ENCODE measurements at places on chromosomes 4 and X. TPM values are rescaled to one million over a fixed set of nuclear protein-coding genes. Genes with fewer than 3 reads are reported as not detected.
A peak's percentile ranks its signal among the peaks of the same experiment; 100 is the strongest.

DNA sequence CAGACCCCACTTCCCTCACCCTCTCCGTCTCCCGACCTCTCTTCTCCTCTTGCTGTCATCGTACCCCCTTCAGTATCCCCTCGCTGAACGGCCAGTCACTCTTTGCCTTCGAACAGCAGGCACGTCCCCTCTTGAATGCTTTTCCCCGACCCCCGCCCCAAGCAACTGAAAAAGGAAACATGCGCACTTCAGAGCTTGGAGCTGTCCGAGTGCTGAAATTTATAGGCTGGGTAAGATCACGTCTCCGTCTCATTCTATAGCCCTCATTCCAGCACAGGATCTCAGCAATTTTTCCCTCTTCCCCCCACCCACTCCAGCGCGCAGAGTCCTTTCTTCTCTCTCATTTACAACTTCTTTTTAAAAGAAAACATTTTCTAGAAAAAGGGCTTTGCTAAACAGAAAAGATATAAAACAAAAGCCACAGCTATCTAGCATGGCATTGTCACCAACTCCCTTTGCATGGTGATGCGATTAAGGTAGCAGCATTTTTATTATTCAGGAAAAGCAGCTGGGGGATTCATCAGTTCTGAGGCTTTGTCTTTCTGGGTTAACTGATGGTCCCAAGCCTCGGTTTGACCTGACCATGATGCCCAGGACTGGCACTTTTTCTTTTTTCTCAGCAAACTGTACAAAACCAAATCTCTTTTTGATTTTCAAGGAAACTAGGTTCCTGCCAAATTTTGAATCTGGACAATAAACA, at the start of gene GLRA2:
Gene GLRA2 (plus strand): TSS at position 247 of the 700 bp plus-strand sequence. CDS start 522 bp downstream, outside the sequence.
- no peak for DNase-seq

DNA sequence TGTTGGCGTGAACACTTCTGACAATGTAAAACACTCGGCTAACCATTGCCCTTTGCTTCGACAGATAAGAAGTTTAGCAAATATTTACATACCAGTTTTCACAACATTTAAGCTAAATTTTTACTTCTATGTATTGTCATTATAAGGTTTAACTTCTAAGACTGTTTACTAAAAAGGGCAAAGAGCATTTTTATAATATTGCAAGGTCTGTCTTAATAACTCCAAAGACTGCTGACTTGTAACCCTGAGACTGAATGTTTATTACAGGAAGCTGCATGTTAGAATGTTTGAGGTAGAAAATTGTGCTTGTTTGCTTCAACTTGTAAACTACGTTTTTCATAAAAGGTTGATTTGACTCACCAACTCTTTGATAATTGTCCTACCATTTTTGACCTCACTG, 213.2 kb upstream of the RPS6KA3 start:
- no peak for DNase-seq

GRCh38 chr4:139754938-139755337, 89.3 kb downstream of the MGST2 start:
- no peak for DNase-seq

DNA sequence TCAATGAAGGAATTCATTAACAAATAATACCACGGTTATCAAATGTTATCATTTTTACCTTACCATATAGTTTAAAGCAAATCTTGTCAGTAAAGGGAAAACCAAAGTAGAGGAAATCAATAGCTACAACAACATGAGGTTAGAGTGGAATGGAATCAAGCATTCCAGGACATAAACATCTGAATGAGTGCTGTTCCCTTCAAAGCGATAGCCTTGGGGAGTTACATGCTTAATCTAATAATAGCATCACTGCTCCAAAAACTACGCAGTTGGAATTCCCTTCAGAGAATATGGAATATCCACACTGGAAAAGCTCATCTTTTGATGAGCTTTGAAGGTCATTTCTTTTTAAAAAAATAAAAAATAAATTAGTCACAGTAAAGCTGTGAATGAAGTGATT, 31.2 kb downstream of the PDE5A start:
- no peak for DNase-seq

DNA sequence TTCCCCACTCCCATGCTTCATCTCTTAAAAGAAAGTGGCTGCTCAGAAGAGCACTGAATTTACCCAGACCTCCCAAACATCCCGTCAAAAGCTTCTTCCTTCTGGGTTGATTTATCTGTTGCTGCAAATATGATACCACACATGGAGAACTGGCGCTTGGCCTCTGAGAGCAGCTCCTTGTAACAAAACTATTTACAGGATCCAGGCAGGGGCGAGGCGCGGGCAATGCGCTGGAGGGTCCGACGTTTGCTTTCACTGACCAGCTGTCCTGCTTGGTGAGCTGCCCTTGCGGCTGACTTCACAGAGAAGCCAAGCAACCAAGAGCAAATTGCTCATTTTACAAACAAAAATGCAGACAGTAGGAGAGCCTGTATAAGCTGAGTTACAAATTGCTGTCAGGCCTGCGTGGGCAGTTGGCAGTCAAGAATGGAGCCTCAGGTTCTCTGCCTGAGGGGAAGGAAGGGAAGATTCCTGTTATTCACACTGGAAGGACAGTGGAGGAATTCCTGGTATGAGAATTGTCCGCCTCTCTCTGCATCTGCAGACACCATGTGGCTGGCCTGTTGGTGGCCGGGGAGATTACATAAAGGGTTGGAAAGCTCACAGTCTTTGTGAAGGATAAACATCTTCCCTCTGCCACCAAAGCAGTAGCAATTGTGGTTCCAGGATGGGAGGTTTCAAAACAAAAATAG, 192.2 kb upstream of the LEF1 start:
- peak; percentile 49 for DNase-seq

GRCh38 chr4:73446336-73446938, 10.4 kb downstream of the AFP start:
- peak; percentile 40 for DNase-seq

DNA sequence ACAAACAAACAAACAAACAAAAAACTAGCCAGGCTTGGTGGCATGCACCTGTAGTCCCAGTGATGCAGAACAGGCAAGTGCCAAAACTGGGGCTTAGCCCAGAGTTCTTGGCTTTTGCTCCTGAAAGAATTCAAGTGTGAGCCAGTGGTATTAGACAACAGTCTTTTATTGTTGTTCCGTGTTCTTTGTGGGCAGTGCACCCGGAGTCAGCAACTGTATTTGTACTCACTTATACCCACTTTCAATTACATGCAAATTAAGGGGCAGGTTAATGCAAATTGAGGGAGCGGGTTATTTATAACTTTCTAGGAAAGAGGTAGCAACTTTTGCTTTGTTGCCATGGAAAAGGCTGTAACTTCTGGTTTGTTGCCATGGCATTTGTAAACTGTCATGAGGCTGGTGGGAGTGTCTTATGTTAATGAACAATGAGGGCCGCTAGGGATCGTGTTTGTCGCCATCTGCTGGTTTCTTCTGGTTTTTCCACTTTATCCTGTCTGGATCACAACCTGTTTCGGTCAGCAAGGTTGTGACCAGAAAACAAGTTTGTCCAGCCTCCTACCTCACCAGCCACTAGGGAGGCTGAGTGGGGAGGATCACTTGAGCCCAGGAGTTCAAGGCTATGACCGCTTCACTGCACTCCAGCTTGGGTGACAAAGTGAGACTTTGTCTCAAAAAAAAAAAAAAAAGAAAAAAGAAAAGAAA, 88.8 kb upstream of the ESX1 start:
- peak; percentile 81 for DNase-seq

- no peak for DNase-seq
Observed at GRCh38 chrX:68829582-68830418, 979 bp downstream of the EFNB1 start.

DNA sequence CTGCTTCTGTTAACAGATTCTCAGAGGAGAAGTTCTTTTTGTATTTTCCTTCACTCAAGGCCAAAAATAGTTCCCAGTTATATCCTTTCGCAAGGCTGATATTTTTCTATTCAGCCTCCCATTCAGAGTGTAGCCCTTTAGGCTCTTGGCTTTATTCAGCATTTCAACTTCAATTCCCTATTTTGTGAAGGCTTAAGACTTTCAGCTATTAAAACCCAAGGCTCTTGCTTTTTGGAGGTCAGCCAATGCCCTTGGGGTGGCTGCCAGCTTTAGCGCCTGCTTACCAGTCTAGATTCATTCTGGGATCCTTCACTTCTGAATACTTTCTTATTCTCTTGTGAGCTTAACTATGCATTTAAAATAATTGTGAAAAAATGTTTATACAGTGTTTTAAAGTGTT, 57.3 kb upstream of the ADGRA3 start:
- no peak for DNase-seq

DNA sequence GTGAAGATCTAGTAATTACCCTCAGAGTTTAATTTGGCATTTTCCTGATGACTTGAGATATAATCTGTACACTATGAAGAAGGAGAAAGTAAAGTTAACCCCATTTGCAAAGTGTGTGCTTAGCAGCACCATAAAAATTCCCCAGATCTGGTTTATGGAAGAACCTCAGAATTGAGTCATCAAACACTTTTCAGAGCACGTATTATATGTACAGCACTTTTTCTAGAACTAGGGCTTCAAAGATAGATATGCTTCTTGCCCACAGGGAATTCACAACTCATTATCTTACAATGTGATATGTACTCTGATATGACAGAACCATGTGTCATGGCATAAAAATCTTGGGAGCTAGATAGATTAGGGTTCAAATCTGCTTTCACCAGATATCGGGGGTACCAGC, 150.9 kb downstream of the SLC10A7 start:
- no peak for DNase-seq

DNA sequence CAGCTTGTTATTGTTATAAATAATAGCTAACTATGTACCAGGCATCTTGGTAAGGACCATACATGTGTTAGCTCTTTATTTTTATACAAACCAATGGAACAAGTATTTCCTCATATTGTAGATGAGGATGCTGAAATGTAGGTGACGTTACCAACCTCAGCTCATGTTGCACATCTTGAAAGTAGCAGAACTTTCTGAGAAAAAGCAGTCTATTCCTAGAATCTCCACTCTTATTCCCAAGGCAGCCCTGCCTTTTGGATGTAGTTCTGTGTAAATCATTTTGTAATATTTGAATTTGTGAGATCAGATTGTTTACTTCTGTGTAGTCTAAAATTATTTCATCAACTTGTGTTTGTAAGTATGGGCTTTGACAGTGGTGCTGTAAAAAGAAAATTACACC, 5.3 kb downstream of the FHDC1 start:
- no peak for DNase-seq

- DNase-seq, result no peak
Observed at GRCh38 chrX:40174854-40175510, 77.2 kb upstream of the BCOR start.

DNA sequence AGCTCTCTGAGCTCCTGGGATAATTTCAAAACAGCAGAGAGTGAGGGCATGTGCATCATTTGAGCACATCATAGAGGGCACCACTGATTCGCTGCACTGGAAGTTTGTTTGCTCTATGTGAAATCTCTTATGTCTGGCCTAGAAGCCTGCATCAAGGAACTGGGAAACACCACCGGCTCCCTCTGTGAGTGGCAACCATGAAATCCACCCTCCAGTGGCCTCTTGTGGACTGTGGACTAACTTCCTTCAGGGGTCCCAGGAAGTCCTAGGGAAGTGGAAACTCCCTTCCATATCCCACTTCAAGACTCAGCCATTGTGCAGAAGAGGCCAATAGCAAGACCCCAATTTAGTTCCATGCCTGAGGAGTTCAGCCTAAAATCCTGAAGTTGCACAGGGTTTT, 48.0 kb upstream of the IGFBP7 start:
- DNase-seq, result no peak

DNA sequence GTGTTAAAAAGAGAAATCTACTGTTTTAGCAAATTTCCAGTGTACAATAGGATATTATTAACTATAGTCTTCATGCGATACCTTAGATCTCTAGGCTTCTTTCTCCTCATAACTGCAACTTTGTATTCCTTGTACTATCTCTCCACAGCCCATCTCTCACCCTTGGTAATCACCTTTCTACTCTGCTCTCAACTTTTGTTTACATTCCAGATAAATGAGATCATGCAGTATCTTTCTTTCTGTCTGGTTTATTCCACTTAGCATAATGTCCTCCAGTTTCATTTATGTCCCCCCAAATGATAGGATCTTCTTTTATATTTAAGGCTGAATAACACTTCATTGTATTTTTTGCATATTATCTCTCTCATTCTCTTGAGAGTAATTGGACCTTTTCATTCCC, 165.5 kb downstream of the HS3ST1 start:
- DNase-seq, result no peak

DNA sequence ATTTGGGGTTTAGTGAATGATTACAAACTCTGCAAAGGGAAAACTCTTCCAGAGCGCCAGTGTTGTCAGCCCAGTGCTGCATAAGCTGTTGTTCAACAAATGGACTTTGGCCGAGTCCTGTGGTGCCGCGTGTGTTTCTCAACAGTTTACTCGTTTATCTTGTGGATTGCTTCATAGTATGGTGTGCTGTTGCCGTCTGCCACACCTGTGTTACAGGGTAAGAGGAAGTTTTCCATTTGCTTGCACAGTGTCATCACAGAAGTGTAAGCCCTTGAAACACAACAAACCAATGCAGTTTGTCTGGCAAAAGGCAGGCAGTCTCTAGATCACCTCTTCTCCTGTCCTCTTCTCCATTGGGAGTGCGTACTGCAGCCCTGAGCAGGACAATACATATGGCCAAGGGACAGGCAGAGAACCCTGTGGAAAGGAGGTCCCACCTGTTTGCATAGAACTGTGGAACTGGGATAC, 66.3 kb downstream of the DCUN1D4 start:
- DNase-seq, result no peak

GRCh38 chrX:85004255-85004654, 578 bp downstream of the APOOL start:
- no peak for DNase-seq

GRCh38 chrX:7170898-7171297, 22.9 kb upstream of the PUDP start:
- DNase-seq, result peak; percentile 47

GRCh38 chr4:143617994-143618679, 82.3 kb downstream of the FREM3 start:
- DNase-seq, result no peak

DNA sequence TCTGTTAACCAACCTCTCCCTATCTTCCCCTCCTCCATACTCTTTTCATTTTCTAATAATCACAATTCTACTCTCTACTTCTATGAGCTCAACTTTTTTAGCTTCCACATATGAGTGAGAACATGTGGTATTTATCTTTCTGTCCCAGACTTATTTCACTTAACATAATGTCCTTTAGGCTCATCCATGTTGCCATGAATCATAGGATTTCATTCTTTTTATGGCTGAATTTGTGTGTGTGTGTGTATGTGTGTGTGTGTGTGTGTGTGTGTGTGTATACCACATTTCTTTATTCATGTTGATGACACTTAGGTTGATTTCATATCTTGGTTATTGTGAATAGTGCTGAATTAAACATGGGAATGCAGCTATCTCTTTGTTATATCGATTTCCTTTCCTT, 37.4 kb downstream of the RUFY3 start:
- no peak for DNase-seq

The GLRB gene
- 7.3 TPM for total RNA-seq

The MGARP gene
- total RNA-seq, result not detected

The CNKSR2 gene
- 1.5 TPM for total RNA-seq

The TLR6 gene
- total RNA-seq, result 7.9 TPM

The RNF128 gene
- total RNA-seq, result 0.17 TPM

The CXCR3 gene
- total RNA-seq, result not detected

The OTC gene
- total RNA-seq, result not detected

The PLCXD1 gene
- 9.0 TPM for total RNA-seq

The ATOH1 gene
- total RNA-seq, result not detected

The SERTM2 gene
- not detected for total RNA-seq
